HL-60 (cell line): ENCODE measurements at places on chromosomes 2 and 18.

DNA sequence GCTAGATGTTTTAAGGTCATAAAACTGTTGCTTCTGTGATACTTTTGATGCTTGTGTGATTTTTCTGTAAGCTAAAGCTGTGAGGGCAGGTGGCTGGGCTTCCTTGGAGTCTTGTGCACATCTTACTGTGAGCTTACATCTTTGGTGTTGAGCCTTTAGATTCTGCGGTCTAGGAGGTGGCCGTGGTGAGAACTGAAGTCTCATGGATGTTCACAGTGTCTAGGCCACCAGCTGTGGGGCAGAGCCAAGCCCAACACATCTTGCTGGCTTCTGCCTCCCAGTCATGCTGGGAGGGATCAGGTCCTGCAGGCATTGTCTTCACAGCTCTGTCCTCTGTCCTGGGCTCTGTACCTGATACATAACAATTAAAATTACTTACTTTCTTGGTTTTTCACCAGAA lies 219.7 kb upstream of the HS6ST1 start:
- no peak for DNase-seq

- DNase-seq, result no peak
Measured at GRCh38 chr2:219020604-219021365, 20.5 kb downstream of the CFAP65 start.

DNA sequence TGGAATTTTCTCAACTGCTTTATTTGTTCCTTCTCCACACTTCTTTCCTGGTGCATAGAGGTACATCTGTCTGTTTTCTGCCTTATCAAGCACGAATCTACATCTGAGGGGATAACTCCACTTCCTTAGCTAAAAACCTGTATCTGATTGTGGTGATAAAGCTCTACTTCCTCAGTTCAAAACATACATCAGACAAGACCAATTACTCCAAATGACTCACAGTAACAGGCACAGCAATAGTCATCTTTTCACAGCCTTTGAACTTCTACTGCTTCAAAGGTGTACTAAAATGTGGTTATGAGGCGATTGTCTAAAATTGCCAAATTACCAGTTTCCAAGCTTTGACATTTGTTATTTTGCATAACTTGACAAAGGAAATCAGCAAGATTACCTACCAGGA lies 803.6 kb upstream of the ZEB2 start:
- DNase-seq, result peak; percentile 3

DNA sequence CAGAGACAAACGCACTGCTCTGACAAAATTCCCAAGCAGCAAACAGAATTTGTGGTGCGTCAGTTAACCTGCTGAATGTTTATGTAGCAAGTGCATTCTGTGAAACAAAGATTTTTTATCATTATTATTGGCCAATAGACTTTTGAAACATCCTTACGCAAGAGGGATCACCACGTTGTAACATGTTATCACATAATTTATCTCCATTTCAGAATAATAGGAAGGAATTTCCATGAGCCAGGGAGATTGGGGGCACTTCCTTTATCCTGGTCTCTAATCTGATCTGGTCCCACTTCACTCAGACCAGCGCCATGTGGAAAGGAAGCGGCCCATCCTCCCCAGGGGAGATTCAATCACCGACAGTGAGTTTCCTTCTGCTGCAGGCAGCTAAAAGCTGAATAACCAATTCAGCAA lies 166.1 kb downstream of the PID1 start:
- no peak for DNase-seq

GRCh38 chr18:35782926-35783325 lies 189.6 kb upstream of the RMP24 start:
- DNase-seq, result peak; percentile 20

DNA sequence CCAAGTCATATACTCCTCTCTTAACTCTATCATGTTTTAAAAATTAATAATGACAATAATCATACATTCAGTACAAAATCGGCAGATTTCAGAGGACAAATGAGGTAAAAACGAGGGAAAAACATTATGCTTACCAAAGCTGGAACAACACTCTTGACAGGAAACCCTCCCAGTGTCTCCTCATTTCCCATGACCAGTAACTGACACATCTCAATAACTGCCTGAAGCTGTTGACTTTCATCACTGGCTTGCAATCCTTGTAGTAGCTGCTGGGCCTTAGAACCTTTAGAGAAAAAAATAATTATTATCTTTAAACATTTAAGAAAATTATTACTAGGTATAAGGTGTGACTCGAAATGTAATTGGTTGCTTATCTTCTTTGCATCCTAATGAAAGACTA lies 103.6 kb downstream of the TRIP12 start:
- DNase-seq, result no peak

DNA sequence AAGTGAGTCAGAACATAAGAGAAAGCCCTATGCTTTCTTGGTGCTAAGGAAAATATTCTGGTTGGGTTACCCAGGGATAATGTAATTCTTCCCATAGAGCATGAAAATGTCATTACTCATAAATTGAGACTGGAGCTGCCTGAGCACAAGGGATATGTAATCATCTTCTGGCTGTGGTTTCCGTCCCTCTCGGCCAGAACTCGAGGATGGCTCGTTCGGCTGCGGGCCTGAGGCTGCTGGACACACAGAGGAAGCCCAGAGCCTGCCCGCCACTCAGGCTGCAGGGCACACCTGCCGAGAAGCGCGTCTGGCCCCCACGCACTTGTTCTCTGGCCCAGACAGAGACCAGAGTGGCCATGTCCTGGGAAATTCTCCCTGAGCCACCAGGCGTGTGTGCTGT lies 104.9 kb downstream of the ASAP2 start:
- DNase-seq, result no peak

DNA sequence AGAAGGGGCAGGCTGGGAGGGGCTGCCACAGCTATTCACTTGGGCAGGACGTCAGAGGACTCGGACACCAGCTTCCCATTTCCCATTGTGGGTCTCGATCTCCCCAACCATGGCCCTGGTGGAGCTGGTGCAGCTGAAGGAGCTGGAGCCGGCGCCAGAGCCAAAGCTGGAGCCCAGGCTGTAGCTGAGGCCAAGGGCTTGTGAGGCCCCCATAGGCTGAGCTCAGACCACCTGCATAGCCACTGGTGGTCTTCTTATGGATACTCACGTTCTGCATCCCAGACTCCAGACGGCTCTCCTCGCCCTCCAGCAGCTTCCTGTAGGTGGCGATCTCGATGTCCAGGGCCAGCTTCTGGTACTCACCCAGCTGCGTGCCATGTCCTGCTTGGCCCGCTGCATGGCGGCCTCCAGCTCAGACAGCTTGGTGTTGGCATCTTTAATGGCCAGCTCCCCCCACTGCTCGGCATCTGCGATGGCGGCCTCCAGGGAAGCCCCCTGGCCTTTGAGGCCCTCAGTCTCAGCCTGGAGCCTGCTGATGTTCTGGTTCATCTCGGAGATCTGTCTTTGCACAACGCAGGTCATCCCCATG lies 6.0 kb upstream of the CDK5R2 start:
- DNase-seq, result no peak

- no peak for DNase-seq
Measured at GRCh38 chr2:33672896-33673295, 73.8 kb upstream of the FAM98A start.

DNA sequence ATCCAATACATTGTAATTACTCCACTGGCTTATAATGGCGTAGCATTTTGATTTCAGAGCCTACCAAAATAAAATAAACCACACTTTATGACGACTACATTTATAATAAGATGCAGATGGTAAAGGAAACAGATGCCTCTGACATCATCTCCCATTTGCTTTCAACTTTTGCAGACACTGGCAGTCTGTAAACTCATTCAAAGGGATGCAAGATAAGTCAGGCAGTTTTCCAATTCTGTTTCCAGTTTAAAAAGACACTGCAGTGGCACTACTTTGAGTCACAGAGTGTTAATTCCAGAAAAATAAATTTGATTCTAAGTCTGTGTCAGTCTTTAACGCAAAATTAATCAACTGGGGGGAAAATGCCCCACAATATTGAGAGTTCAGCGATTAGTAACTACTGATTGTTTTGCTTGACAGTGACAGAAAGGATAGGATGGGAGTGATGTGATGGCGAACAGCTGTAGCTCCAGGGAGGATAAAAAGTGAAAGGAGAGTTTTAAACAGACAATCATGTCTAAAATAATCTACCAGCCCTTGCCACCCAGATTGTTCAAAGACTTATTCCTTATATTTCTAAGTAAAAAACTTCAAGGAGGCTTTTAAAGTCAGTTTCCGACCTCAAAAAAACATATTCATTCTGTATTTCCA lies 6.7 kb downstream of the DSEL start:
- DNase-seq, result no peak

DNA sequence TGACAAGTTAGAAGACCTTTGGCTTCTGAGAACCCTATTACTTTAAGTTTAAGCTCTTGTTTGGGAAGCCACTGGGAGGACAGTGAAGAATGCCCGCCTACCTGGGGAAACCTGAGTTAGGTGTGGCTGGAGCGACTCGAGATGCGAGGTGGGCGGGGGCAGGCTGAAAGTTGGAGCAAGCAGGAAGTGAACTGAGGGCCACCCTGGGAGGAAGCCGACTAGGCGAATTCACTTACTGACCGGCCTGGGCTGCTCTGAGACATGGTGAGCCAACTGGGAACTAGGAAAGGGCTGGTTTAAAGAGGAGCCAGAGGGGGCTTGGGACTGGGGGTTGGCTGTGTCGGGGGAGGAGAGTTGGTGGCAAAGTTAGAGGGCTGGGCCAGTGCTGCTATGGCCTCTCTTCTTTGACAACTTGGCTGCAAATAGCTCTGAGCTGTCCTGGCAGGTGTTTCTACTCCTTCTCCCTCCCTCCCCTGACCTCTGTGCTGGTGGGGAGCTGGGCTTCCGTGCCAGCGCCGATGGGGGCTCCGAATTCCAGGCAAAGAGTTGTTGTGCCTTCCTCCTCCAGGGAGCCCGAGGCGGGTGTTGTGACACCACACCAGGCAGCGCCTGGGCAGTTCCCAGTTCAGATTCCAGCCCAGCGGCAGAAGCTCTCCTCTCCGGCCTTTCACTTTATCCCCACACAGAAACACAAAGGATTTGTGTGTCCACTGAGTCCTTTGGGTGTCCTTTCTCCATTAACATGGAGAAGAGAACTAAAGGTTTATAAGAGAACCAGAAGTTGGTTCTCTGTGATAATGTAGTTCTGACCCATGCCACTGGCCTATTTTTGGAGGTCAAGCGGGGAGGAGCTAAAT lies at the start of gene VAMP8:
TSS of gene VAMP8 (plus strand) at position 201 of the 857 bp plus-strand sequence. CDS start at position 262, 61 bp downstream.
- peak; percentile 86 for DNase-seq

GRCh38 chr18:41134426-41134825 lies 820.6 kb upstream of the PIK3C3 start:
- DNase-seq, result no peak

GRCh38 chr2:191533693-191534180 lies 144.2 kb upstream of the NABP1 start:
- DNase-seq, result peak; percentile 38

- DNase-seq, result no peak
Measured at GRCh38 chr2:149375801-149376361, 45.5 kb downstream of the LYPD6 start.

DNA sequence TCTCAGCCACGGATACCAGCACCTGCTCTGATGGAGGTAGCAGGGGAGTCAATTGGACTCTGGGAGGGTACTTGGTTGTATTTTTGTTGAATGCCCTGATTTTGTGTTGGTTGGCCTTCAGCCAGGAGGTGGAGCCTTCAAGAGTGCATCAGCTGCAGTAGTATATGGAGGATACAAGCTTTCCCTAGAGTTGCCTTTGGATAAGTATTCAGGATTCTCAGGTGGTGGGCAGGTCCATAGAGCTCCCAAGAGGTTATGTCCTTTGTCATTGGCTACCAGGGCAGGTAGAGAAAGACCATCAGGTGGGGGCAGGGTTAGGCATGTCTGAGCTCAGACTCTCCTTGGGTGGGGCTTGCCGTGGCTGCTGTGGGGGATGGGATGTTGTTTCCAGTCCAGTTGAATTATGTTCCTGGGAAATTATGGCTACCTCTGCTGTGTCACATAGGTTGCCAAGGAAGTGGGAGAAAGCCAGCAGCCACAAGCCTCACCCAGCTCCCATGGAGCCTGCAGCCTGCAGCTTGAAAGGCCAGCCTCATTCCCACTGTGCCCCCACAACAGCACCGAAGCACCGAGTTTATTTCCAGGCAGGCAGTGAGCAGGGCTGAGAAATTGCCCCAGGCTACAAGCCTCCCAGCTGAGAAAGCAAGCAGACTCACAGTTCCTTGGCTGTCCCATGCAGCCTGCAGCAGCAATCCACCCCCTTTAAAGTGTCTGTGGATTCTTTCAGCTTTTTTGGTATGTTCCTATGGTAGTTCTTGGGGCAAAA lies 38.6 kb upstream of the CHST9 start:
- DNase-seq, result no peak

DNA sequence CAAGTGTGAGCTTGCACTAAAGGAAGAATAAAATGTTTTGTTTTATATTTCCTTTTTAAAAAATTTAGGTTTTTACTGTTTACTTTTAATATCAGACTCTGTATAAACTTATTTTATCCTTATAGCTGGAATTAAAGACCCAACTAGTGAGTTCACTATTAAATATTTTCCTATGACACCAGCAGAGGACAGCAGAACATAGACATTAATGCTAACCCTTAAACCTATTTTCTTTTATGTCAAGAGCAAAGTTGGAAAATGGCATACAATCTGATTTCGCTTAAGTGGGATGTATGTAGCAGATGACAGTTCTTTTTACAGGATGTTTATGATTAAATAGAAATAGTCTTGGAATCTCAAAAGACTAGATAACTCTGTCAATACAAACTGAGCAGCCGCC lies 188.2 kb upstream of the XIRP2 start:
- no peak for DNase-seq

DNA sequence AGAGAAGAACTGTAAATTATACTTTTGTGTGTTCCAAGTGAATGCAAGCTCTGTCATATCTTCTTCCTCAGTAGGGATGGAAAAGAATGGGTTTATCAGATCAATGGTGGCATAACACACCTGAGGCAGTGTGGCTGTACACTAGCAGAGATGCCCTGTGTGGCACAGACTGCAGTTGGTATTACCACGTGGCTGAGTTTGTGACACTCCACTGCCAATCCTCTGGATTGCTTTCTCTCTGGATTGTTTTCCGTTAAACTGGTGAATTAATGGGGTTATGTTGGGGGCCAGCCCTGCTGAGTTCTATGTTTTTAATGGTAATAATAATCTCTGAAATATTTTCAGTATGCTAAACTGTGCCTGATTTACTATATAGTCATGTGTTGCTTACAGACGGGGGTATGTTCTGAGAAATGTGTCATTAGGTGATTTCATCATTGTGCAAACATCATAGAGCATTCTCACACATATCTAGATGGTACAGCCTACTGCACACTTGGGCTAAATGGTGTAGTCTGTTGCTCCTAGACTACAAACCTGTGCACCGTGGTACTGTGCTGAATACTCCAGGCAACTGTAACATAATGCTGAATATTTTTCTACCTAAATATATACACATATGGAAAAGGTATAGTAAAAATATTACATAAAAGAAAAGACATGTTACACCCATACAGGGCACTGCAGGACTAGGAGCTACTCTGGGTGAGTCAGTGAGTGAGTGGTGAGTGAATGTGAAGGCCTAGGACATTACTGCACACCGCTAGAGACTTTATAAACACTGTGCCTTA lies 84.7 kb upstream of the ST6GAL2 start:
- DNase-seq, result no peak
